Inflammatory macrophage treated with lipopolysaccharide for 4 hours (primary cell): ENCODE measurements at places on chromosomes 7 and 10.

DNA sequence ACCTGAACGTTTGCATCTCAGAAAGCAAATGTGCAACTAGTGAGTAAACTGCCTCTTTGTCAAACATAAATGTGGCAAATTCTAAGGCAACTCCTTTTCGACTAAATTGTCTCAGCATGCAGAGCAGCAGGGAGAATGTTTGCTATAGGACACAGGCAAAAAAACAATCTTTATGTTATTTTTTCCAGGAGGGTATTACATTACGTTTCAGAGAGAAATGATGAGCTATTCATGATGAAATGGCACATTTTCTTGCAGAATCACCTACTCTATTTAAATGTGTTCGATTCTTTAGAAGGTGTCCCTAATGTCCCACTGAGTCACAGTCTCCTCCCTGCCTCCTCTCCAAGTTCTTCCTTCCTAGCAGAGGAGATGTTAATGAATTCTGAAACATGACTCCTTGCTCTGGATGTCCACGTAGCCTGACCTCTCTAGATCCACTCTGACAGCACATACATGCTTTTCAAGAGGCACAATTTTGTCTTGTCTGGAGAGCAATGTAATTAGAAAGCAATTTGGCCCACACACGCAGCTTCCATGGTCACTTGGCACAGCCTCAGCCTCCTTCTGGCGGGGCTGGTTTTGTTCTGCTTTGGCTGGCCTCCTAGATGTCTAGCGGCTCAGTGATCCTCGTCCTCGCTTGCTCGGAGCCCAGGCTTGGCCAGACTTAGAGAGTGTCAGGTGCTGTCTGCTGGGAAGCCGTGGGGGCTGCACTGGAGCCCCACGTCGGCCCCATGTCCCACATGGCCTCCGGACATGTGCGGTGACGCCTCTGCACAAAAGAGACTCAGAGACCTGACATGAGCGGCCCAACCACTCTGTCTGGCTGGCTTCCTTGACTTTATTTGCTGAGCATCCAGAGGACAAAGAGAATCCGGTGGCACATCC, 125.7 kb upstream of the ZNF438 start:
- DNase-seq = no peak

- no peak for DNase-seq
These were observed 53.5 kb downstream of the ZNF467 start for GRCh38 chr7:149719912-149720335.

GRCh38 chr7:1040790-1041189, 3.6 kb upstream of the GPR146 start:
- DNase-seq = no peak

GRCh38 chr7:64863021-64863420, 40.1 kb upstream of the ZNF273 start:
- no peak for DNase-seq
